ENCODE measurements at places on chromosomes 6 and 20. TPM values are rescaled to one million over a fixed set of nuclear protein-coding genes. Genes with fewer than 3 reads are reported as not detected.

GRCh38 chr6:91487696-91488392 lies 901.0 kb upstream of the MAP3K7 start:
- no peak for DNase-seq
- no peaks in the 10 kb centered on the region for H3K4me1 ChIP-seq
- no peaks in the 10 kb centered on the region for H3K36me3 ChIP-seq
- no peaks in the 10 kb centered on the region for H3K27me3 ChIP-seq

The HAO1 gene
- total RNA-seq = not detected

- peaks cover 5% of the 10 kb centered on the region for H3K27me3 ChIP-seq
- no peak overlapping the region for H3K4me3 ChIP-seq
- no peaks in the 10 kb centered on the region for H3K36me3 ChIP-seq
- DNase-seq = no peak
- no peaks in the 10 kb centered on the region for H3K4me1 ChIP-seq
- H3K27ac ChIP-seq = no peak overlapping the region
Observed at GRCh38 chr6:29665942-29666825, 9.3 kb downstream of the MOG start.

GRCh38 chr6:36273802-36274514 lies 4.1 kb downstream of the PNPLA1 start:
- H3K27me3 ChIP-seq = peaks cover 25% of the 10 kb centered on the region
- no peak overlapping the region for H3K4me3 ChIP-seq
- H3K36me3 ChIP-seq = no peaks in the 10 kb centered on the region
- no peaks in the 10 kb centered on the region for H3K4me1 ChIP-seq
- no peak for DNase-seq
- no peak overlapping the region for H3K27ac ChIP-seq

GRCh38 chr6:31042806-31043205 lies 32.5 kb downstream of the MUC22 start:
- H3K27me3 ChIP-seq = peaks cover 16% of the 10 kb centered on the region
- no peaks in the 10 kb centered on the region for H3K4me1 ChIP-seq
- DNase-seq = peak; percentile 45
- no peak overlapping the region for H3K27ac ChIP-seq
- no peak overlapping the region for H3K4me3 ChIP-seq
- H3K36me3 ChIP-seq = no peaks in the 10 kb centered on the region

The HEBP2 gene
- total RNA-seq = 21.5 TPM

- H3K4me3 ChIP-seq = no peak overlapping the region
- no peak for DNase-seq
- H3K36me3 ChIP-seq = no peaks in the 10 kb centered on the region
- no peaks in the 10 kb centered on the region for H3K27me3 ChIP-seq
- peaks cover 10% of the 10 kb centered on the region for H3K4me1 ChIP-seq
Observed at GRCh38 chr6:35168461-35168861, 27.3 kb upstream of the TCP11 start.

GRCh38 chr20:50219600-50219999 lies 29.0 kb downstream of the CEBPB start:
- DNase-seq = peak; percentile 23
- H3K36me3 ChIP-seq = no peaks in the 10 kb centered on the region
- no peaks in the 10 kb centered on the region for H3K27me3 ChIP-seq
- H3K27ac ChIP-seq = no peak overlapping the region

The FAM83B gene
- total RNA-seq = under 0.01 TPM

GRCh38 chr6:123430970-123431369 lies 205.8 kb downstream of the TRDN start:
- DNase-seq = no peak
- no peaks in the 10 kb centered on the region for H3K4me1 ChIP-seq
- H3K36me3 ChIP-seq = no peaks in the 10 kb centered on the region
- no peak overlapping the region for H3K27ac ChIP-seq
- no peak overlapping the region for H3K4me3 ChIP-seq

The SLC2A10 gene
- 42.1 TPM for total RNA-seq

GRCh38 chr6:3473773-3474172 lies 16.9 kb upstream of the SLC22A23 start:
- DNase-seq = no peak
- no peaks in the 10 kb centered on the region for H3K36me3 ChIP-seq
- H3K4me3 ChIP-seq = no peak overlapping the region
- H3K27me3 ChIP-seq = no peaks in the 10 kb centered on the region
- peaks cover 4% of the 10 kb centered on the region for H3K4me1 ChIP-seq

The RBPJL gene
- total RNA-seq = not detected

The REPS1 gene
- total RNA-seq = 28.2 TPM

- no peaks in the 10 kb centered on the region for H3K4me1 ChIP-seq
- H3K27ac ChIP-seq = no peak overlapping the region
- H3K4me3 ChIP-seq = no peak overlapping the region
Observed at GRCh38 chr6:114955363-114955762, 612.5 kb upstream of the HS3ST5 start.

- H3K27ac ChIP-seq = no peak overlapping the region
- H3K36me3 ChIP-seq = no peaks in the 10 kb centered on the region
- no peaks in the 10 kb centered on the region for H3K4me1 ChIP-seq
- DNase-seq = peak; percentile 20
- H3K27me3 ChIP-seq = no peaks in the 10 kb centered on the region
- H3K4me3 ChIP-seq = no peak overlapping the region
Observed at GRCh38 chr6:127376685-127377084, 33.3 kb upstream of the ECHDC1 start.

- no peak overlapping the region for H3K4me3 ChIP-seq
- no peaks in the 10 kb centered on the region for H3K27me3 ChIP-seq
- peaks cover 2% of the 10 kb centered on the region for H3K4me1 ChIP-seq
- H3K36me3 ChIP-seq = no peaks in the 10 kb centered on the region
- no peak for DNase-seq
Observed at GRCh38 chr6:85685713-85686112, 43.0 kb upstream of the SYNCRIP start.

GRCh38 chr6:118565311-118565960 lies 17.3 kb downstream of the PLN start:
- H3K4me1 ChIP-seq = no peaks in the 10 kb centered on the region
- DNase-seq = no peak
- no peaks in the 10 kb centered on the region for H3K27me3 ChIP-seq
- no peaks in the 10 kb centered on the region for H3K36me3 ChIP-seq

GRCh38 chr20:46122516-46123481 lies 4.7 kb downstream of the CD40 start:
- H3K4me3 ChIP-seq = no peak overlapping the region
- DNase-seq = no peak
- H3K27ac ChIP-seq = no peak overlapping the region
- H3K36me3 ChIP-seq = no peaks in the 10 kb centered on the region

GRCh38 chr6:144718431-144718830 lies 433.3 kb downstream of the UTRN start:
- DNase-seq = no peak
- H3K4me1 ChIP-seq = no peaks in the 10 kb centered on the region
- H3K27ac ChIP-seq = no peak overlapping the region
- H3K27me3 ChIP-seq = no peaks in the 10 kb centered on the region
- no peak overlapping the region for H3K4me3 ChIP-seq

- H3K36me3 ChIP-seq = no peaks in the 10 kb centered on the region
- H3K4me1 ChIP-seq = no peaks in the 10 kb centered on the region
- H3K4me3 ChIP-seq = no peak overlapping the region
- H3K27me3 ChIP-seq = no peaks in the 10 kb centered on the region
- DNase-seq = peak; percentile 15
Observed at GRCh38 chr20:47711046-47711752, 74.1 kb downstream of the SULF2 start.

DNA sequence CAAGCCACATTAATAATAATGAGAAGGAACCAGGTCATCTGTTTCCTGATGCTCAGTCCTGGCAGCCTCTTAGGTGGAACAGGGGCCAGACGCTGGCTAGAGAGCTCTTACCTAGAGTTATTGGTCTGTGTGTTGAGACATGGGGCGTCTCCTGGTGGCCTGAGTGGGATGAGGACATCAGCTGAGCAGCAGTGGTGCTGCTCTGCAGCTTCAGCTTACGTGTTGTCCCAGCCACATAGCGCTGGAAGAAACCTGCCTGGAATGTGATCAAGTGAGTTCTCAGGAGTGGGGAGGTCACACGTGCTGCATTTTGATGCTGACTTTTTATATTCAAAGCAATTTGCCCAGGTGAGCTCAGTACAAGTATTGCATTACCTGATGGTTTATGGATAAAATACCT lies 355.4 kb downstream of the CDH26 start:
- DNase-seq = no peak
- no peaks in the 10 kb centered on the region for H3K36me3 ChIP-seq
- H3K27me3 ChIP-seq = no peaks in the 10 kb centered on the region
- H3K4me3 ChIP-seq = no peak overlapping the region
- H3K27ac ChIP-seq = no peak overlapping the region

The AARS2 gene
- total RNA-seq = 24.3 TPM

The SDCBP2 gene
- total RNA-seq = 2.1 TPM

The GNMT gene
- total RNA-seq = not detected

GRCh38 chr6:143965503-143966171 lies 42.4 kb downstream of the PLAGL1 start:
- H3K27ac ChIP-seq = no peak overlapping the region
- no peaks in the 10 kb centered on the region for H3K27me3 ChIP-seq
- no peaks in the 10 kb centered on the region for H3K36me3 ChIP-seq
- DNase-seq = peak; percentile 83
- no peaks in the 10 kb centered on the region for H3K4me1 ChIP-seq

The IER3 gene
- 43.3 TPM for total RNA-seq

DNA sequence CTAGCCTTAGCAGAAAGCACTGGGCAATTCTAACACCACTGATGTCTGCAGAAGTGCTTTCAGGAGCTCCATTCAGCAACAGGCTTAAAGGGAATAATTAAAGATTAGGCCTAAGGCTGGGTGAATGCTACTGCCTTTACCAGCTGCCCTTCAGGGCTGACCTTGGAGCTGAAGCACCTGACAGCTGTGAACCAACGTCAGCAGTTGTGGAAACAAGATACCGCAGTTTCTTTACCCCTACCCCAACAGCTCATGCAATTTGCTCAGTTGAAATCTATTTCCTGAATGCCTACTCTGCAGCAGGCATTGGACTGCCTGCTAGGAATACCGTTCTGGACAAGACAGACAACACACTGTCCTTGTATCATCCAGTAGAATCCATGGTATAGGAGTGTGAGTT lies 51.5 kb upstream of the ADTRP start:
- H3K4me1 ChIP-seq = no peaks in the 10 kb centered on the region
- H3K27ac ChIP-seq = no peak overlapping the region
- DNase-seq = no peak
- no peak overlapping the region for H3K4me3 ChIP-seq

The DNAH8 gene
- under 0.01 TPM for total RNA-seq

DNA sequence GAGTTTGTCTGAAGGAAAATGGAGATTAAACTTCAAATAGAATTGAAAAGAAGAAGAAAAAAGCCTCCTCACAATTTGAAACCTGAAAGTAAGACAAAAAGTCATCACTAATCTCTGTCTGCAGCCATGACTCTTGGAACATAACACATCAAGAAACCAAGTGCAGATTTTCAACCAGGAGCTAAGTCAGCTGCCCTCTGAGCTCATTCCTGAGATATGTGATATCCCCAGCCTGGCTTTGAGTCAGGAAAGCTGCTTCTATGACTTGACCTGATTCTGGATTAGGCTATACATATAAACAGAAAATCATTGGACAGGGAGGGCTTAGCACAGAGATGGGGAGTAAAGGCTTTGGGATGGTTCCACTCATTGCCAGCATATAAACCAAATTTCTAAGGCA lies 891.4 kb downstream of the TFAP2A start:
- peaks cover 6% of the 10 kb centered on the region for H3K4me1 ChIP-seq
- H3K27ac ChIP-seq = no peak overlapping the region
- no peak overlapping the region for H3K4me3 ChIP-seq
- no peaks in the 10 kb centered on the region for H3K36me3 ChIP-seq

- no peak for DNase-seq
- no peak overlapping the region for H3K27ac ChIP-seq
- H3K4me1 ChIP-seq = no peaks in the 10 kb centered on the region
- no peaks in the 10 kb centered on the region for H3K36me3 ChIP-seq
Observed at GRCh38 chr20:13953227-13953626, 37.2 kb downstream of the SEL1L2 start.

DNA sequence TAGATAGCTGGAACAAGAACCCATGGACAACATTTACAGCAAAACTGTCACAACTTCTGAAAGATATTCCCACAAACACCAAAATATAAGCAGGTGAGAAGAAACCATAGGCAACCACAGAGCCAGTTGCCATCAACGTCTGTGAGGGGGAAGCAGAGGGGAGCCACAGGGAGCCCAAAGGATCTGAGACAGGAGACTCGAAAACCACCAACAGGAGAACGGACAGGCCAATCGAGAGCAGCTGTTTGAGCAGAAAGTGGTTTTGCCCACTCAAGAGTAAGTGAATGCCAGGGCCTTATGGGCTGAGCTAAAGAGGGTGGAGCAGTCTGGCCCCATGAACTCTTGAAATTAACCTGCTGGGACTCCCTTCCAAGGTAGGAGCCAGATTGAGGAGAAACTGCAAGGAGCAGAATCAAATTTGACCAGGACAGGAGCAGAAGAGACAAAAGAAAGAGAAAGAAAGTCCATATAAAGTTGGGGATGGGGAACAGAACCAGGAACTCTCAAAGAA lies 195.4 kb downstream of the ANKRD60 start:
- DNase-seq = no peak
- no peak overlapping the region for H3K27ac ChIP-seq
- no peak overlapping the region for H3K4me3 ChIP-seq
- no peaks in the 10 kb centered on the region for H3K4me1 ChIP-seq
- H3K27me3 ChIP-seq = no peaks in the 10 kb centered on the region

GRCh38 chr6:131660195-131660594 lies 23.1 kb downstream of the ENPP3 start:
- peaks cover 3% of the 10 kb centered on the region for H3K4me1 ChIP-seq
- H3K4me3 ChIP-seq = no peak overlapping the region
- DNase-seq = peak; percentile 53
- H3K36me3 ChIP-seq = no peaks in the 10 kb centered on the region
- no peak overlapping the region for H3K27ac ChIP-seq

DNA sequence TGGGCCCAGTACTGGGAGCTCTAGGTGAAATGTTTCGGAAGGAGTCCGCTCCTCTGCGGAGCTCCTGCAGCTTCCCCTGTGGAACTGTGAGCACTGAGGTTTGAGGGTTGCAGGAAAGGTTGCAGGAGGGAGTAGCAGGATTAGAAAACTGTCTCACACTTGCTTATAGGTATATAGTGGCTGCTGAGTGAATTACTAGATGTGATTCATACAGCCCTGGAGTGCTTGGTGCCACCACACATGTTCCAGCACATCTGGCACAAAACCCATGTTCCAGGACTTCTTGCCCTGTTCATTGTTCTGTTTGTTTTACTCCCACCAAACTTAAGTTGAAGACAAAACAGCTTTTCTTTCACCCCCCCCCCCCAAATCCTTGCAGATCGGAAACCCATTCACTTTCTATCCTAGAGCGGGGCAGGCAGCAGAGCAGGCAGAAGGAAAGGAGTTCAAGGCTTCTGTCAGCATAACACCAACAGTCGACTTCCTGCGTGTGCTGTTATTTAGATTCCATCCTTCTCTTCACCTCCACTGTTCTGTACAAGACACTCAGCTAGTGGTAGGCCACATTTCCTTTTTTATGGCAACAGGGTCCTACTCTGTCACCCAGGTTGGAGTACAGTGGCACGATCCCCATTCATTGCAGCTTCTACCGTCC lies 669 bp upstream of the PEX6 start:
- peaks cover 7% of the 10 kb centered on the region for H3K4me1 ChIP-seq
- peak overlapping the region; percentile 81 for H3K4me3 ChIP-seq
- peak overlapping the region; percentile 77 for H3K27ac ChIP-seq

GRCh38 chr20:11063444-11063843 lies 389.6 kb upstream of the JAG1 start:
- no peaks in the 10 kb centered on the region for H3K36me3 ChIP-seq
- no peak overlapping the region for H3K4me3 ChIP-seq
- H3K27me3 ChIP-seq = no peaks in the 10 kb centered on the region

All from fibroblast of lung (primary cell).